ENCODE measurements at places on chromosomes 6 and 20.

DNA sequence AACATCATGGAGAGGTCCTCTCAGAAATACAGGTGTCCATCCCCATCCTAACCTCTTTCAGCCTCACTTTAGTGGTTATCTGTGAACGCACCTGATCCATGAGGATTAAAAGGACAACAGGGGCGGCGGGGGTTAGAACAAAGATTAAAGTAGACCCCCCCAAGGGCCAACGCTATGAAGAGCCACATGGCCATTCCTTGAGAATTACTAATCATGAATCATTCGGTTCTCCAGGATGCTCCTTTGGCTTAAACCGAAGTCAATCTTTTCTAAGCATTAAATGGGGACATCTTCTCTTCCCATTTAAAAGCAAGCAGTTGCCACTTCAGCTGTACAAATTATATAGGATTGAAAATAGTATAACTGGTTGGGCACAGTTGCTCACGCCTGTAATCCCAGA, 212.4 kb downstream of the GMPR start:
- DNase-seq = no peak

- DNase-seq = no peak
Measured at GRCh38 chr6:107653861-107654394, 164.0 kb downstream of the SOBP start.

GRCh38 chr6:3650959-3651697, 100.4 kb downstream of the PXDC1 start:
- no peak for DNase-seq

- no peak for DNase-seq
Measured at GRCh38 chr6:166903500-166903899, 52.9 kb downstream of the RNASET2 start.

DNA sequence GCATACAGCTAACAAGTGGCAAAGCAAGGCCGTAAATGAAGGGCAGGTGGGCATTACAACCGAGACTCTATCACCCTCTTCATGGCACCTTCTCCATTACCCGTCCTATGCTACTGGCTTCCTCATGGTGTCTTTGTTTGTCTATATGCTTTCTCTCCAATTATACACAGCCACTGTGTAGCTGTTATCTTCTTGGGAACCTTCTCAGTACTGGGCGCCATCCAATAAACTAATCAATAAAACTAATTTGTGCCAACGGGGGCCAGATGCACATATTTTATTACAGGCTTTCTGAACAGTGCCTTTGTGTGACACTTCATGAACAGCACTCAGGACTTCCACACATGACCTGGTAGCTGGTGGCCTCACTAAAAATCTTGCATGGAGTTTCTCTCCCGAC, 149.8 kb upstream of the PCSK2 start:
- no peak for DNase-seq

- no peak for DNase-seq
Measured at GRCh38 chr6:75493400-75494064, at the start of gene FILIP1. Gene FILIP1 (minus strand): TSS chr6:75493800. CDS start chr6:75414972, 78,828 bp downstream.

DNA sequence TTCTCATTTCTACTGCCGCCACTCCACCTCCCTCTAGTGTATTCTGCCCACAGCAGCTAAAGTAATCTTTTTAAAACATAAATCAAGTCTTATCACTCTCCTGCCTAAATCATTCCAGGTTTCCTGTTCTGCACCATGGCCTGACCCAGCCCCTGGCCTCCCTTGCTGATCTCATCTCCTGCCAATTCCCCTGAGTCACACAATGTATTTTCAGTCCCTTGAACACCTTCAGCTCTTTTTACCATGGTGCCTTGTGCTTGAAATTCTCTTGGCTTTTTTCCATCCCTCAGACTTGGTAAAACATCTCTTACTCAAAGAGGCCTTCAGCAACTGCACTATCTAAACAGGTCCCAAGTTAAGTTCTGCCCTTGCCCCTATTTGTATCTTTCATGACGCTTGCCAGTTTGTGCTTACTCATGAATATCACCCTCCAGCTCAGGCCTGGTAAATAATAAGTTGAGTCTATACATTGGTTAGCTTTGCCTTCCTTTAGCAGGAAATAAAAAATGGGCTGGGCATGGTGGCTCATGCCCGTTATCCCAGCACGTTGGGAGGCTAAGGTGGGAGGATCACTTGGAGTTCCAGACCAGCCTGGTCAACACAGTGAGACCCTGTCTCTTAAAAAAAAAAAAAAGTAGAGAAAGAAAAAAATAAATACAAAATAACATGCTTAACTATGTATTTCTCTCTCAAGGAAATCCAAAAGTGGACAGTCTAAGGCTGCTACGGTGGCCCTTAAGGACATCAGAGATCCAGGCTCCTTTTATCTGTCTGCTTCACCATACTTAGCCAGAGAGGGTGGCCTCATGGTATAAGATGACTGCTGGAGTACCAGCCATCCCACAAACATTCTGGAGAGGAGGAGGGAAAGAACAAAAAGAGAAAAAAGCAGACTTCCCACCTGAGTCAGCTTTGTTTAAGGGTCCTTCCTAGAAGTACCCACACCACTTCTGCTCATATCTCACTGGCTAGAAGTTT, 62.2 kb downstream of the ARFGEF2 start:
- no peak for DNase-seq

All from DMS79 (cell line).